ENCODE measurements at places on chromosomes 1 and 21. TPM values are rescaled to one million over a fixed set of nuclear protein-coding genes. Genes with fewer than 3 reads are reported as not detected.

AGTRAP gene
- 32.6 TPM for total RNA-seq

EVA1B gene
- 87.5 TPM for total RNA-seq

ZC3H12A gene
- 7.7 TPM for total RNA-seq

DNA sequence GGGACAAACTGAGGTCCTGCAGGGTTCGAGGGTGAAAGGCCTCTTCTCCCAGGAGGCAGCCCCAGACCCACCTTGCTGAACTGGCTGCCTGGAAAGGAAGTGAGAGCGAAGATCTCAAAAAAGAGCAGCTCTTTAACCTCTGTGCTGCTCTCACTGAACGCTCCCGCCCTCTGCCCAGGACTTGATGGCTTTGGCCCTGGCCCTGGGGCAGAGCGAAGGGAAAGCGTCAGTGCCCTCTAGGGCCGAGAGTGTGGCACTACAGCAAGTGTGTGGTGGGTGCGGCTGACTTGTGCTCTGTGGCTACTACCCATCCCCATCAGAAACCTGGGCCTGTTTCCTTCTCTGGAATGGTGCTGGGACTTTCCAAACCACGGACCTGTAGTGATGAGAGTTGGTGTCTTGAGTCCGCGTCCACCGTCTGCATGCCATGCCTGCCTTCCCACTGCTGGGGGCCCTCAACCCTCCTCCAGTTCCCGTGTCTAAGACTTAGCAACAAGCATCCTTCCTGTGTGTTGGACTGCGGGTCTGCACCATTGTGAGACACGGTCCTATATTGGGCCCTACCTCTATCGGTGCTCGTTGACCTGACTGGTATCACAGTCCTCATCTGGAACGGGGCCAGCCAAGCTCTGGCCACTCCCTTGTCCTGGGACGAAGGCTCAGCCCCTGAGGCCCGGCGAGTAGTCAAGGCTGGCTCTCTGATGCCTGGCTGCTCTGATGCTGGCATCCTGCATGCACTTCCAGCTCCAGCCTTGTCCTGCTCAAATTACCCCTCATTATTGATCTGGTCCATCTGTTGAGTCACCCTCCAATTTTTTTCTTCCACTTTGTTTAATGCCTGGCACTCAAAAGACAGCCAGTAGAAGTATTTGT is 180.3 kb downstream of the DISC1 start:
- no peak for DNase-seq
- no peaks in the 10 kb centered on the region for H3K36me3 ChIP-seq
- no peak overlapping the region for H3K4me3 ChIP-seq
- H3K27ac ChIP-seq: no peak overlapping the region
- H3K27me3 ChIP-seq: no peaks in the 10 kb centered on the region
- no peaks in the 10 kb centered on the region for H3K4me1 ChIP-seq

DNA sequence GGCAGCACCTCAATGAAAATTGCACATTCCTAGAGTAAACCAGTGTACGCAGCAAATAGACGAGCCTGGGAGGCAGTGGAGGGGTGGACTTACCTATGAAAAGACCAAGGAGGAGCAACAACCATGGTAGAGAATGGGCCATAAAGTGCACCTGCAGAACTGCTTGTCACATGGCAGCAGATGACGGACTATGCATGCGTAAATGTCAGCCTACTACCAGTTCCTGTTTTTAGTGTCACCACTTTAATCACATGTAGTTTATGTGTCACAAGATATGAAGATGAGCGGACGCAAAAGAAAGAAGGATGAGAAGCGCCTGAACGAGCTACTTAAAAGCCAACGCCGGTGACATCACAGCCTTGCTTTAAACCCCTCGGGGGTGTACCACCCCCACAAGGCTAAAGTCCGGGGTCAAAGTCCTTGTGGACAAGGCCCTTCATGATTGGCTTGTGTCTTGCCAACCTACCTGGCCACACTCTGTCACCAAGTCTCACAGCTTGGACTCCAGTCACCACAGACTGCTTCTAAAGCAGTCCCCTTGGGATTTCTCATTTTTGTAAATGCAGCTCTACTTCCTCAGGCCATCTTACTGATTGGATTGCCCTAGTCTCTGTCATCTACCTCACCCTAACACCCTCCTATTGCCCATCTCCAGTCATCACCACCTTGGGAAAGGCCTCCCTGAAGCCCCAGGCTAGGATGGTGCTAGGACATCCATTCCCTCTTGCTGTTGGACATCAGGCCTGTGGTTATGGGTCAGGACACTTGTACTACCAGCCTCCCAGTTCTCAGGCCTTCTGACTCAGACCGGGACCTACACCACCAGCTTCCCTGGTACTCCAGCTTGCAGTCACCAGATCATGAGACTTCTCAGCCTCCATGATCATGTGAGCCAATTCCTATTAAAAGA is 6.0 kb upstream of the LY9 start:
- H3K27ac ChIP-seq: no peak overlapping the region
- H3K36me3 ChIP-seq: no peaks in the 10 kb centered on the region
- no peak for DNase-seq
- H3K27me3 ChIP-seq: no peaks in the 10 kb centered on the region
- no peak overlapping the region for H3K4me3 ChIP-seq

NR5A2 gene
- 7.7 TPM for total RNA-seq

- H3K27ac ChIP-seq: no peak overlapping the region
- H3K4me1 ChIP-seq: no peaks in the 10 kb centered on the region
- no peak for DNase-seq
- no peak overlapping the region for H3K4me3 ChIP-seq
Observed at GRCh38 chr1:222257027-222257426, 290.9 kb downstream of the HHIPL2 start.
